ENCODE measurements at places on chromosomes 3 and 15. TPM values are rescaled to one million over a fixed set of nuclear protein-coding genes. Genes with fewer than 3 reads are reported as not detected.

DNA sequence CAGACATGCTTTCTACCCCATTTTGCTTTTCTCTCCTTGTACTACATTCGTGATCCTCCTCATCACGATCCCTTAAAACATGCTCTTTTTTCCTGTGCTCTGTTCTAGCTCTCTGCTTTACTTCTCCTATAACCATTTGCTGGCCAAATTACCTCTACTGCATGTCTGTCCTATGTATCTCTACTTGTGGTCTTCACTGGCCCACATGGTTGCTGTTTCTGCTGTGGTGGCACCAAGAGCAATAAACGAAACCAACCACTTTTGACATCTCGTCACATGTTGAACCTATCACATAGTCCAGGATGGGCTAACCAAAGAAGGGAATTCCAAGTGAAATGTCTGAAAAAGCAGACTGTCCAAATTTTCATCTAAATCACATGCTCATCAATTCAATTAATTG lies 115.2 kb downstream of the LEKR1 start:
- H3K27ac ChIP-seq = no peak overlapping the region
- no peak overlapping the region for H3K4me3 ChIP-seq
- H3K36me3 ChIP-seq = no peaks in the 10 kb centered on the region

- no peaks in the 10 kb centered on the region for H3K36me3 ChIP-seq
- H3K4me1 ChIP-seq = peaks cover 3% of the 10 kb centered on the region
- H3K4me3 ChIP-seq = no peak overlapping the region
- peaks cover 7% of the 10 kb centered on the region for H3K27me3 ChIP-seq
- H3K27ac ChIP-seq = no peak overlapping the region
These were observed 62.5 kb downstream of the RPN1 start for GRCh38 chr3:128588147-128588546.

DNA sequence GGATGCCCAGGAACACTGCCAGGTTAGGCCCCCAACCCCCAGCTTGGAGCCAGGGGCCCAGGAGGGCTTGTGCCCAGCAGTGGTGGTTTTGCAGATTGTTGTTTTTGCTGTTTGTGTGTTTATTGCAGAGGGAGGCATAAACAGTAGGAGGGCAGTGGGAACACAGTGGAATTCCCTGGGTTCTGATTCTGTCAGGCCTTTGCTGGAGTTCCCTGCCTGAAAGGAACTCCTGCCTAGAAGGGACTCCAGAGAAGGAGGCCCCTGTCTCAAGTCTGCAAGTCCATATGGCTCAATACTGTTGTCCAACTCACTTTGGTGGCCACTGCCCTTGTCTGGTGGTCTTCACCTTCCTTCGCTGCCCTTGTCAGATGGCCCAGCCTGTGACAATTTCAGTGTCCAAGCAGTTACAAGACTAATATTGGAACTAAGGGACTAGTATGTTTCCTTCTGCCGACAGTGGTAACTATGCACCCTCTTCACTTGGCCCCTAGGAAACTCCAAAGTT lies 47.4 kb upstream of the RAB6B start:
- no peak overlapping the region for H3K27ac ChIP-seq
- no peak overlapping the region for H3K4me3 ChIP-seq
- no peak for DNase-seq
- H3K4me1 ChIP-seq = no peaks in the 10 kb centered on the region
- H3K27me3 ChIP-seq = no peaks in the 10 kb centered on the region

DNA sequence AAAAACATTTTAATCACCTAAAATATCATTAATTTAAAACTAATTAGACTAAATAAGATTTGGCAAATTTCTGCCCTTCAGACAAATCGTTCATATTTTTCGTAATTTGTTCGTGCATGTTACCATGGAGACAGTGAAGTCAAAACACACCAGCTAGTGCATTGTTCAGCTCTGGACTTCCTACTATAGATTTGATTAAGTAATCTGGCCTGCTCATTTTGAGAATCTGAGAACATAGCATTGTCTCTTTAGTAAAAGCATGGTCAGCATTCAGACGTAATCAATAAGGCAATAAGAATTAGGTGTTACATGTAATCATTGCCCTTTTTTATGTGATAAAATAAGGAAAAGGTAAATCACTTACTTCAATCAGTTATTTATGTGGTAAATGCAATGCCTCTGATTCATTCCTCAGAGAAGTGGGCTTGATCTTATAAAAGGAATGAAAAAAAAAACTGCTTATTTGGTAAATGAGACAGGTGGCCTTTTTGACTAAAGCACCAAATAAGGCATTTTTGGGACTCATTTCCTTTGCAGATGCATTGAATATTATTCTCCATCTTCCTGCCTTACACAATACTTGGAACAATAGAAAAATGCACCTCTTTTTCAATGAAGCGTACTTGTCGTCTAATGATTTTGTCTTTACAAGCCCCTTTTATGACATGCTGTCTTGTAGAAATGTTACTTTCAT lies 84.5 kb upstream of the FNDC3B start:
- H3K27ac ChIP-seq = no peak overlapping the region
- no peak for DNase-seq
- H3K27me3 ChIP-seq = no peaks in the 10 kb centered on the region
- H3K4me3 ChIP-seq = no peak overlapping the region
- no peaks in the 10 kb centered on the region for H3K36me3 ChIP-seq
- peaks cover 3% of the 10 kb centered on the region for H3K4me1 ChIP-seq

DNA sequence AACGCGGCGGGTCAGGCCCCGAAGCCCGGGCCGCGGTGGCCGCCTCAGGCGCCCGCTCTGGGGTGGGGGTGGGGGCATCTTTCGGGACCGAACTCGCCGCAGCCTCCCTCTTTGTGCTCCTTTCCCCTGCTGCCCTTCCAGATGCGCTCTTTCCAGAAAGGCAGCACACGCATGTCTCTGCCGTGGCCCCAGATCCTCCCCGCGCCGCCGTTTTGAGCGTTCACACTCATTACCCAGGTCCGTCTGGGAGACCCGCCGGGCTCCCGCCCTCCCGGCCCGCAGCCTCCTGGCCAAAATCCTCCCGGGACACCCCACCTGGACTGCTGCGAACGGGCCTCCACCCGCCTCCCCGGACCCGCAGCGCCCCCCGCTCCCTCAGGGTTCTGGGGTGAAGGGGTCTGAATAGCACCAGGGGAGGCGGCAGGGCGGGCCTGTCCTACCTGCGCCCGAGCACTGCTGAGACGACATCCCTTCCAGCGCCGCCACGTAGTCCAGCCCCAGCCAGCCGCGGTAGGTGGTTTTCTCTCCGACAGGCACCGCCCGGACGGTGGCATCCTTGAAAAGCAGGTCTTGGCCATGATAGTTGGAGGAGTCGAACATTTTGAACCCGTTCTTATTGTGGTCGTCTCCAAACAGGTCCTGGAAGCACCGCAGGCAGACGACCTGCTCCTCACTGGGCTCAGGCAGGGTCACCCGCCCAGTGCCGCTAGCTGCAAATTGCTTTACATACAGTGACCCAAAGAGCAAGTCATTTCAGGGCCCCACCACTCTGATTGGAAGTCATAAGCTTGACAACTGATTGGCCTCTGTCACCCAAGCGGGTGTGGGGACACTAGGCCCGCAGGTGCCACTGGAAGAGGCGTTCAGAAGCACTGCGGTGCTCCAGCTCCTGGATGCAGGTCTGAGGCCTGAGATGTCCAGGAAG lies 25.9 kb downstream of the MELTF start:
- H3K27me3 ChIP-seq = peaks cover 16% of the 10 kb centered on the region
- no peak for DNase-seq
- H3K4me1 ChIP-seq = peaks cover 5% of the 10 kb centered on the region
- no peaks in the 10 kb centered on the region for H3K36me3 ChIP-seq
- H3K27ac ChIP-seq = no peak overlapping the region

GRCh38 chr3:79329154-79329553 lies 438.6 kb downstream of the ROBO1 start:
- no peak overlapping the region for H3K27ac ChIP-seq
- H3K27me3 ChIP-seq = no peaks in the 10 kb centered on the region
- H3K36me3 ChIP-seq = no peaks in the 10 kb centered on the region
- H3K4me3 ChIP-seq = no peak overlapping the region
- DNase-seq = no peak

DNA sequence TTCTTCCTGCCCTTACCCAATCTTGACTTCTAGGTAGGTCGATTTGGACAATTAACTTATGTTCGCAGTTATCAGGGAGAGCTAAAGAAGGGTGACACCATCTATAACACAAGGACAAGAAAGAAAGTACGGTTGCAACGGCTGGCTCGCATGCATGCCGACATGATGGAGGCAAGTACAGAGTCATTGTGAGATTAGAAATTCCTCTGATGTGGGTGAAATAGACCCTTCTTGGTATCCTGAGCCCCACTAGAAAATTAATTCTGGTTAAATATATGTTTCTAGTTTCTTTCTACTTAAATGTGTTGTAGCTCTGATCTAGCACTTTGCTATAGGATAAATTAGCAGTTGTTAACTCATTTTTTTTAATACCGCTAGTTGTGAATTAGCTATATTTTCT lies 13.6 kb downstream of the LXN start:
- no peaks in the 10 kb centered on the region for H3K27me3 ChIP-seq
- DNase-seq = no peak
- H3K27ac ChIP-seq = no peak overlapping the region
- peaks cover 47% of the 10 kb centered on the region for H3K36me3 ChIP-seq
- H3K4me1 ChIP-seq = no peaks in the 10 kb centered on the region

DNA sequence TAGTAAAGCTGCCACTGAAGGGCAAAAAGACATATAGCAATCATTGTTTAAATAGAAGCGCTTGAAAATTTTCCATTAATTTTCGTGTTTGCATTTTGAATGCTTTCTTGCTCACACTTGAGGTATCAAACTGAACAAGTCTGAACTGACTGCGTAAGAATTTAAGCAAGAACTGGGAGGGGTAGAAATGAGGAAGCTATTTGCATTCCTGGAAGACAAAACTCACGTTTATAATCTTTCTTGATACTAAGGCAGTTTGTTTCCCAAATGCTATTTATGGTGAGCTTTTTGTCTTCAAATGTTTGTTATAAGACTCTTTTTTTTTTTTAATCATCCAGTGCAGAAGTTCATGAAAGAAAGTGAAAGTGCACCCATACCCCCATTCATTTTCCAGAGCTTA lies 499.8 kb upstream of the TPRG1 start:
- H3K4me3 ChIP-seq = no peak overlapping the region
- H3K36me3 ChIP-seq = no peaks in the 10 kb centered on the region

DNA sequence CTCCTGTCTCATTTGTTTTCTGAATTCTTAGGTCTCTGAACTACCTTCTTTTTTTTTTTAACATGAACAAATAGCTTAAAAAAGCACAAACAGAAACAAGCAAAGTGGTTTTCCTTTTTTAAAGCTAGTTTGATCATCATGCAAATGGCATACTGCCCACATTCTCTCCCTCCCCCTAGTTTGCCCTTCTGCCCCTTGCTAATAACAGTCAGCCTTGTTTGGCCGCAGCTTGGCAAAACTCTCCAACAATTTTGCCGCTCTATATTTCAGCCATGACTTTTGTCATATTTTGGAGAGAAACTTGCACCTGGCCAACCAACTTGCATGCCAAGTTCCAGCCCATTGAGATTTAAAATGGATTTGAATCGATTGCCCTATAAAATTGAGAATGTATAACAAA lies 666.0 kb upstream of the NR2F2 start:
- H3K27me3 ChIP-seq = no peaks in the 10 kb centered on the region
- H3K27ac ChIP-seq = no peak overlapping the region
- H3K4me1 ChIP-seq = no peaks in the 10 kb centered on the region
- DNase-seq = no peak
- H3K36me3 ChIP-seq = no peaks in the 10 kb centered on the region

DNA sequence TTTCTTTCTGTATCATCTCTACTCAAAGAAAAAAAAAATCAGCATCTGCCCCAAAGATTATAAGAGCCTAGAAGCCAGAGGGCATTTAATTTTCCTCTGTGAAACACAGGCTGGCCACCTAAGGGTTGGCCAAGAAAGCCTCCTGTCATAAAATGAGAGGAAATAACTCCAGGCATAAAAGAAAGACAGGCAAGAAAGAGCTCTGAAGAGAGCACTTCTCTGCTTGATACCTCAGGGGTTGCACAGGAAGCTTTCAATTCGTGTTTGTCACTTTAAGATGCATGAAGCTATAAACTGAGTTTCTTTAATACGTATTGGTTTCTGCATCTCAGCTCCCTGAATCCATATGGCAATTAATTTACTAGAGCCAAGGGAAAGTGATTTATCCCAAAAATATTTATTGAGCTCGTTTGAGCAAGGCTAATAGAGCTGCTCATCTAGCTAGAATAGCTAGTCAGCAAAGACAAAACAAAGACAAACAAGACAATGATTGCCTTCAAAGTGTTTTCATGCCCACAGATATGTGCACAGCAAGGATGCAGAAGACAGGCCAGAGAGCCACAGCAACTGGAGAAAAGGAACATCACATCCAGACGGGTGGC lies 35.5 kb downstream of the ATP8B4 start:
- no peaks in the 10 kb centered on the region for H3K27me3 ChIP-seq
- no peak overlapping the region for H3K4me3 ChIP-seq
- no peak for DNase-seq
- H3K27ac ChIP-seq = no peak overlapping the region
- no peaks in the 10 kb centered on the region for H3K36me3 ChIP-seq

GRCh38 chr3:157487339-157487738 lies 15.9 kb downstream of the VEPH1 start:
- no peaks in the 10 kb centered on the region for H3K27me3 ChIP-seq
- no peaks in the 10 kb centered on the region for H3K36me3 ChIP-seq
- H3K4me3 ChIP-seq = no peak overlapping the region
- no peak for DNase-seq

DNA sequence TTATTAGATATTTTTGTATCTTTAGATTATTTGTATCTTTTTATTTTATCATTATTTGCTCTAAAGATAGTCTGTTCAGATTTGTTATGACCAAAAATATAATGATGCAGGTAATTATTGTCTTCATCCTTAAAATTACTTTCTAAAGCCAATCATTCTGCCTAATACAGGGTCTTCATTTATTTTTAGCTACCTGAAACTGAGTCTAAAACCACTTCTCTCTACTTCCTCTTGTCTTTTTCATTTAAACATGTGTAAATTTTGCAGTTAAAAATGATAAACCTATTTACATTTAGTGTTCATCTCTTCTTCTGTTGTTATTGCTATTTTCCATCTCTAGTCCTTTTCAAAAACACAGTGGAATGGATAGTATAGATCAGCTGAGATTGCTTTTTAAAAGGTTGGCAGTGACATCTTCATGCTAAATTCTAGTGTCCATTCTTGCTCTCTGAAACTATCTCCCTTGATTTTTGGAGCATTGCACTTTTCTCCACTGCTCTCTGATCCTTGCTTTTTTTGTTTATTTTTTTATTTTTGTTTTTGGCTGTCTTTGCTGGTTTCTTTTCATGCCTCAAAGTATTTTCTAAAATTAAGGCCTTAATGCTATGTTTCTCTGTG lies 91.8 kb downstream of the UBE2E2 start:
- H3K4me3 ChIP-seq = no peak overlapping the region
- DNase-seq = no peak
- H3K27ac ChIP-seq = no peak overlapping the region

- H3K4me3 ChIP-seq = no peak overlapping the region
- no peaks in the 10 kb centered on the region for H3K27me3 ChIP-seq
- no peaks in the 10 kb centered on the region for H3K36me3 ChIP-seq
- no peak for DNase-seq
These were observed 56.6 kb downstream of the MESD start for GRCh38 chr15:80932989-80933388.

Gene HYAL3
- total RNA-seq = 4.9 TPM

Gene CCR2
- total RNA-seq = not detected

Gene WHAMM
- total RNA-seq = 3.3 TPM

Gene GOLGA8O
- not detected for total RNA-seq

Gene GREM1
- 0.57 TPM for total RNA-seq

Gene ALG1L2
- total RNA-seq = 1.7 TPM

Gene FGF7
- not detected for total RNA-seq

Gene CORO2B
- total RNA-seq = 3.4 TPM

Data from H1 (cell line).